Activated naive CD4-positive, alpha-beta T cell (primary cell): ENCODE measurements at places on chromosomes 16 and 17.

GRCh38 chr16:1909561-1910231 is 8.5 kb downstream of the HS3ST6 start:
- no peak for DNase-seq

GRCh38 chr17:7043497-7044198 is at the start of gene SLC16A11:
Gene SLC16A11 (minus strand): TSS chr17:7044092. CDS start chr17:7043513, 579 bp downstream.
- no peak for DNase-seq

GRCh38 chr16:3490911-3491629 is 4.2 kb downstream of the C16orf90 start:
- no peak for DNase-seq

DNA sequence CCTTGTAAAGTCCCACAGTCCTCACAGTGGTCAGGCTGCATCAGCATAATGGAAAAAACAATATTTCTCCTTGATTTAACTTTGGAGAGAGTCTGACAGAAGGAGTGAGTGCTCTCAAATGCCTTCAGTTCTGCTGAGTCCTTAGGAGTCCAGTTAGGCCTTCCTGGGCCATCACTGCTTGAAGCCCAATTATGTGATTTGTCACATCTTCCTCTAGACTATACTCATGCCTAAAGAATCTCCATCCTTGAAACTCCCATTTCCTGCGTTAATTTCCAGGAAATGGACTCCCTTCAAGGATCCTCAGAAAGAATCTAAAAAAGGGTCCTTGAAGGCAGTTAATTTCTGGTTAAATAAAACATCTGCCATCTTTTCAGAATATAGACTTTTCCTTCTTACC is 52.8 kb downstream of the SLFN5 start:
- no peak for DNase-seq

GRCh38 chr17:41322903-41323895 is 7.7 kb upstream of the KRTAP17-1 start:
- DNase-seq: no peak

DNA sequence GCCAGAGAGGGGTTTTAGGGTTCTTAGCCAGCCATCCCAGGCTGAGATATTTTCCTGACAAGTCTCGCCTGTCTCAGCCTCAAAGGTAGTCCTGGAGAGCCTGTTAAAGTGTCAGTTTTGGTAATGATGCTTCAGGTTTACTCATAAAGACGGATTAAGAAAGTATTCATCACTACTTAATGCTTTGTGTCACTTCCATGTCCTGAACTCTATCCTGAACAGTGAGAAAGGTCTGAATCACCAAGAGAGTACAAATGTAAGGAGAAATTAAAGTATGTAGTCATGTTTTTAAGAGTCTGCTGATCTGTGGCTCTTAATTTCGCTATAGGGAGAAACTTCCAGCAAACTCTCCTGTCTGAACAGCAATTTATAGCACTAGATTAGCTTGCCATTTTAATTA is 14.0 kb downstream of the RPGRIP1L start:
- DNase-seq: no peak

- no peak for DNase-seq
Observed at GRCh38 chr16:50573279-50573678, 25.1 kb downstream of the NKD1 start.

GRCh38 chr17:38556239-38556638 is 49.5 kb downstream of the SRCIN1 start:
- no peak for DNase-seq

- no peak for DNase-seq
Observed at GRCh38 chr16:35252356-35252936, 1793.0 kb downstream of the TP53TG3F start.

- DNase-seq: no peak
Observed at GRCh38 chr16:24075931-24076716, 180.0 kb upstream of the CACNG3 start.

GRCh38 chr16:66391726-66392670 is 25.5 kb downstream of the CDH5 start:
- no peak for DNase-seq

- DNase-seq: no peak
Observed at GRCh38 chr17:81367171-81367570, 28.1 kb upstream of the BAHCC1 start.

GRCh38 chr16:81491541-81492188 is 47.1 kb downstream of the CMIP start:
- no peak for DNase-seq

DNA sequence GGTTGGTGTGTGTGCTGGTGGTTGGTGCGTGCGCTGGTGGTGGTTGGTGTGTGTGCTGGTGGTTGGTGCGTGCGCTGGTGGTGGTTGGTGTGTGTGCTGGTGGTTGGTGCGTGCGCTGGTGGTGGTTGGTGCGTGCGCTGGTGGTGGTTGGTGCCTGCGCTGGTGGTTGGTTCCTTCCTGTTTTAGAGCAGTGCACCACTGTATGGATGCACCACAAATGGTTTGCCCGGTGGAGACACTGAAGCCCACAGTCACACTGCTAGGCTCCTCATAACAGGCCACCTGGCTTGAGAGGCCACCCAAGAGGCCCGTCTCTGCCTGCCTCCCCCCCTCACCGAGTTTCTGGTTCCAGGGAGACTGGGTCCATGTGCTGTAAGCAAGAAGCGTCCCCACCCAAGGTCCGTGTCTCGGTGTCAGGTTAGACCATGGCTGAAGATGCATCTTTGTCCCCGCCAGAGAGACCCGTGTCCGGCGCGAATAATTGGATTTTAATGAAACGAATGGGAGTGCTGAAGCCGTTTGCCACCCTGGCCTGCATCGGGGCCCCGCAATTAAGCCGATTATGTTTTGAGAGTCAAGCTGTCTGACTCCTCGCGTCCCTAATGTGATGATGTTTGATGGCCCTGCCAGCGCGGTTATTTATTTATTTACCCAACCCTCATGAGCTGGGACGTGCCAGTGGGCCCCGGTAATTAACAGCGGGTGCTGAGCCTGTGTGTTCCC is 161.3 kb upstream of the GSE1 start:
- no peak for DNase-seq

DNA sequence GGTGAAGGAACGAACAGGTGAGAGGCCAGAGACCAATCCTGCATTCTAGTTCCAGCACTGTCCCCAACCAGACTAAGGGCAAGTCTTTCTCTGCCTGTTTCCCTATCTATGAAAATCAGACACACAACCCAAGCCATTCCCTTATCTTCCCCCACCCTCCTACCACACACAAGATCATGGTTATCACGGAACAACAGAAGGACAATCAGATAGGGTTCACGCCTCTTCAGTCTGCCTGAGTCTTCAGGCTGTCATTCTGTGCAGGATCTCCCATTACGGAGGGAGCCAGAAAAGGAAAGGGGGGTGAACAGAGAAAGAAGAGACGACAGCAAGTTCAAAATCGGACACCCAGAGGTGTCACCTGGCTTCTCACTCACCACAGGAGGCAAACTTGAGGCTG is 11.1 kb downstream of the TLE7 start:
- DNase-seq: no peak

- DNase-seq: no peak
Observed at GRCh38 chr17:69302682-69303081, 24.3 kb downstream of the ABCA5 start.

DNA sequence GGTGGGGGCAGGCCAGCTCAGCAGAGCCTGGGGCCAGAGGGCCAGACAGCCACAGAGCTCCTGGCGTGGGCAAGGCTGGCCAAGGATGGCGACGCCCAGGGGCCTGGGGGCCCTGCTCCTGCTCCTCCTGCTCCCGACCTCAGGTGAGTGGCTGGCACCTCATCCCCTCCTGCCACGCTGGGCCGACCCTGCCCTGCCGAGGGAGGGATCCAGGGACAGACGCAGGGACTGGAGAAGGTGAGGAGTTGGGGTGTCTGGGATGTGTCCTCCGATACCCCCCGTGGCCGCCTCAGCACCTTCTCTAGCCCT is at the start of gene ADGRG3:
TSS of gene ADGRG3 (plus strand) at position 44 of the 309 bp plus-strand sequence. CDS start at position 86, 42 bp downstream.
- DNase-seq: no peak

- no peak for DNase-seq
Observed at GRCh38 chr16:1324286-1324826, 9.1 kb upstream of the BAIAP3 start.

- DNase-seq: no peak
Observed at GRCh38 chr17:40366076-40366860, 1.7 kb upstream of the GJD3 start.

- DNase-seq: no peak
Observed at GRCh38 chr17:52159246-52160135, 977 bp upstream of the CA10 start.

- DNase-seq: peak; percentile 20
Observed at GRCh38 chr17:68346448-68346847, 55.2 kb downstream of the ARSG start.

DNA sequence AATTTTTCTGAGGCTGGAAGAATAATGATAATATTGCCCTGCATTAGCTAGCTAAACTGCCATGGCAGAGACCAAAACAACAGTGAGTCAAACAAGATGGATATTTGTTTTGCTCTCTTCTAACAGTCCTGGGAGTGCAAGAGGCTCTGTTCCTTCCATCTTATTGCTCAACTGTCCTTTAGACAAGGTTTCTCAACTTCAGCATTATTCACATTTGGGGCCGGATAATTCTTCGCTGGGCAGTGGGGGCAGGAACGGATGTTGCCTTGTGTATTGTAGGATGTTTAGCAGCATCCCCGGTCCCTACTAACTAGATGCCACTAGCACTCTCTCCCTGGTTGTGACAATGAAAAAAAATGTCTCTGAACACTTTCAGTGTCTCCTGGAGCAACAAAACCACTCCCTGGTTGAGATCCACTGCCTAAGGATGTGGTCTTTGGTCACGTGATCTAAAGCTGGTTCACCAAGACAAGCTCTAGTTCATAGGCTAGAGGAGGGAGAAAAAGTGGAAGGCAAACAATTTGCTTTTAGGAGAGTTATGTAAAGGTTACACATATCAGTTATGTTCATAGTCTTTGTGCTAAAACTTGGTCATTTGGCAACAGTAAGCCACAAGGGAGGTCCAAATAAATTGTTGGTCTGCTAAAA is 144.4 kb downstream of the PCTP start:
- DNase-seq: no peak

DNA sequence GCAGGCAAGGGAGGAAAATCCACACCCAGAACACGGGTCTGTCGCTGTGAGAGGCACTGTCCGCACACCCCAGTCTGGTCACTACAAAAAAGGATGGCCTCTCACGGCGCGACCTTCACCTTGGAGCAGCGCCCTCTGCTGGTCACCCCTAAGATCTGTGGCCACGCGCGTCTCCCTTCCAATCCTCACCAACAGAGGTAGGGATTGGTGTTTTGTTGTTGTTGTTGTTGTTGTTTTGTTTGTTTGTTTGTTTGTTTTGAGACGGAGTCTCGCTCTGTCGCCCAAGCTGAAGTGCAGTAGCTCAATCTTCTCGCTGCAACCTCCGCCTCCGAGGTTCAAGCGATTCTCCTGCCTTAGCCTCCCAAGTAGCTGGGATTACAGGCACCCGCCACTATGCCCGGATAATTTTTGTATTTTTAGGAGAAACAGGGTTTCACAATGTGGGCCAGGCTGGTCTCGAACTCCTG is 15.0 kb upstream of the C17orf58 start:
- peak; percentile 44 for DNase-seq

DNA sequence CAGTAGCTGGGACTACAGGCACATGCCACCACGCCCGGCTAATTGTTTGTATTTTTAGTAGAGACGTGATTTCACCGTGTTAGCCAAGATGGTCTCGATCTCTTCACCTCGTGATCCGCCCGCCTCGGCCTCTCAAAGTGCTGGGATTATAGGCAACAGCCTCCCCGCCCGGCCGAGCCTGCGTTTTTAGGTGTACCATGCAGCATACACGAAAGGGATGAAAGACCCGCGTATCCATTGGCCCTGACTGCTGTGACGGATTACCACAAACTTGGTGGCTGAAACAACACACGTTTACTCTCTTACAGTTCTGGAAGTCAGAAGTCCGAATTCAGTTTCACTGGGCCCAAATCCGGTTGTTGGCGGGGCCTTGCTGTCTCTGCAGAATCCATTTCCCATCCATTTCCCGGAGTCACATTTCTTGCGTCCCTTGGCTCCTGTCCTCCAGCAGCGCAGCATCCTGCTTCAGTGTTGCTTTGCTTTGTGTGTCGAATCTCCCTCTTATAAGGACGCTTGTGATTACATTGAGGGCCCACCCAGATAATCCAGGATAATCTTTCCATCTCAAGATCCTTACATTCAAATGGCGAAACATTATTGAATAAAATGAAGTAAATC is 8.3 kb upstream of the GUCY2D start:
- DNase-seq: no peak

DNA sequence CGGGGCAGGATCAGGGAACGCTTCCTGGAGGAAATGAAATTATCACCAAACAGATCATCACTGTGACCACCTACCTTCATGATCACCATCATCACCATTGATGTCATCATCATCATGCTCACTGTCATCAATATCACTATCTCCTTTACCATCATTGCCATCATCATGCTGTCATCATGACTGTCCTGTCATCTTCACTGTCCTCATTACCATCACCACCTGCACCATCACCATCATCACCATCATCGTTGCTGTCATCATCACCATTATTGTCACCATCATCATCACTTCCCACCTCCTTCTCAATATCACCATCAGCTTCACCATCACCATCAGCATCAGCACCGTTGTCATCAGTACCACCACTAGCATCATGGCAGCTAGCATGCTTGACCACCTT is 65.3 kb downstream of the NTN1 start:
- DNase-seq: no peak

DNA sequence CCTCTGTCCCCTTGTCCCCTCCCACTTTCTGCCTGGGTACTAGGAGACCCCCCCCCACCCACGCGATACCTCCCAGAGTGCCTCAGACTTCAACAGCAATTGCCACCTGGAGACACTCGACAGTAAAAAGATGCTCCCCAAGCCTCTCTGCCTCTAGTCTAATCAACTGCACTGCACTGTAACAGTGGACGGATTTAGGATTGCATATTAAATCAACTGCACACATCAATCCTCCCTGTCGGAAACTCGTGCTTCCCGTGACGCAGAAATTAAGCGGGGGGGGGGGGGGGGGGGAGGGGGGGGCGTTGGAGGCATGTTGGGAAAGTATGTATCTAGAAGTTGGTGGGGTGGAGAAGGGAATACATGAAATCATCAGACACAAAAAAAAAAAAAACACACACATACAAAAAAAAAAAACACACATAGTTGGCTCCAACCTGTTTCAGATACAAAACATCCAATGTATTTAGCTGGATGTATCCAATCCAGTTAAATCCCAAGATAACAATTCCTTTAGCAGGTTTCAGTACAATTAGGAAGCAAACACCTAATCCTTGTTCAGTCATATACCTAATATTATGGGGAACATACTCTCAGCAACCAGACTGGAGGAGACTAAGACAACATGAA is 29.7 kb downstream of the FAM222B start:
- no peak for DNase-seq

DNA sequence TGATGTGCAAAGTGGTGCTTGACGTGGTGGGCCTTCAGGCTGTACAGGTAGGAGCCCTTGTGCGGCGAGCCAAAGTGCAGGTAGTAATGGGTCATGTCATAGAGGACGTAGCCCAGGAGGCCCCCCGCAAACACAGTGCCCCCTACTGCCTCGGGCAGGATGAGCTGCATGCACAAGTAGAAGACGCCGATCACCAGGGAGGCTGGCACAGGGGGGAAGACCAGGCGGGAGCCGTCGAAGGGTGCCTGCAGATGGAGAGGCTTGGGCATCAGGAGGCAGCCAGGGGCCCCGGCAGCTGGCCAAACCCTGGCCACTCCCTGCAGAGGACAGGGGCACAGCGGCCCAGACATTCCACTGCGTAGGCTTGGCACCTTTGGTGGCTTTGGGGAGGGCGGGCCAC is 15.7 kb upstream of the MLKL start:
- no peak for DNase-seq
